Left lung (tissue), 14 donors: ENCODE measurements at places on chromosomes 11 and 22.
A peak's percentile ranks its signal among the peaks of the same experiment; 100 is the strongest.

- H3K4me1 ChIP-seq = peaks cover 5% of the 10 kb centered on the region
- DNase-seq = no peak
- H3K27ac ChIP-seq = no peak overlapping the region
- no peak overlapping the region for H3K4me3 ChIP-seq
These were observed 702 bp downstream of the SYN3 start for GRCh38 chr22:33057363-33057995.

- H3K27me3 ChIP-seq = no peaks in the 10 kb centered on the region
These were observed 13.7 kb upstream of the THY1 start for GRCh38 chr11:119436711-119437110.

- H3K27ac ChIP-seq = no peak overlapping the region
- peaks cover 4% of the 10 kb centered on the region for H3K4me1 ChIP-seq
- no peak for DNase-seq
- H3K36me3 ChIP-seq = no peaks in the 10 kb centered on the region
- H3K4me3 ChIP-seq = peak overlapping the region; percentile 28
- H3K27me3 ChIP-seq = peaks cover 8% of the 10 kb centered on the region
These were observed 7.0 kb downstream of the SEPTIN3 start for GRCh38 chr22:41976070-41976901.

- H3K27me3 ChIP-seq = peaks cover 79% of the 10 kb centered on the region
- no peak for DNase-seq
- H3K4me1 ChIP-seq = no peaks in the 10 kb centered on the region
These were observed 68.6 kb downstream of the PHF21B start for GRCh38 chr22:44941207-44941606.

DNA sequence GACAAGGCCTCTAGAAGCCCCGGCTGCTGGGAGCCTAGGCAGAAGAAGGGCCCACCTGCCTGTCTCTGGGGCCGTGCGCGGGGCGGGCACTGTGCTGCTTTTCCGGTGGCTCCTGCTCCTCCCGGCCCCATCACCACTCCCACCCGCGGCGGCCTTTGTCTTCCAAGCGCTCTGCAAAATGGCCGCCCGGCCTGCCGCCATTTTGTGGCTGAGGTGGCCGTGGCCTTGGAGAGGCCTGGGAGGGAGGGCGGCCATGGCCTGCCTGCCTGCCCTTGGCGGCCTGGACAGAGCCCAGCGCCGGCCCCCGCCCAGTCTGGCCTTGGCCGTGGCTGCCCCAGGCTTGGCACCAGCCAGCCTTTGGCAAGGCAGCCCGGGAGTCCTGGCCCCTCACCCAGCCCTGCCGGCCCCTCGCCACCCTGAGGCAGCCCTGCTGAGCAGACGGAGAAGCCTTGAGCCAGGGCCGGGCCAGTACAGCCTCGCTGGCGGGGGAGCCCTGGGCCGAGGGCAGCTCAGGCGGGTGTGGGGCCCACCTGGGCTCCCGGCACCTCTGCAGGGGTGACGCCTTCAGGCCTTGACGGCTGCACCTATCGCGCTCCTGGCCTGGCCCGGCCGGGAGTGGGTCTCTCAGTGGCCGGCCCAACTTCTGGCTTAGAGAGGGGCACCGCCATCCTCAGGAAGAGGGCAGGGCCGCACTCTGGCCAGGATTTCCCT, 46.0 kb upstream of the PPARA start:
- H3K27ac ChIP-seq = peak overlapping the region; percentile 75
- H3K4me3 ChIP-seq = no peak overlapping the region
- peaks cover 49% of the 10 kb centered on the region for H3K4me1 ChIP-seq
- H3K27me3 ChIP-seq = no peaks in the 10 kb centered on the region

GRCh38 chr22:40313007-40313406, 33.3 kb upstream of the ADSL start:
- H3K36me3 ChIP-seq = peaks cover 98% of the 10 kb centered on the region
- no peak overlapping the region for H3K4me3 ChIP-seq
- H3K4me1 ChIP-seq = no peaks in the 10 kb centered on the region
- DNase-seq = no peak

- H3K4me1 ChIP-seq = no peaks in the 10 kb centered on the region
- H3K27ac ChIP-seq = no peak overlapping the region
- H3K36me3 ChIP-seq = no peaks in the 10 kb centered on the region
- no peak overlapping the region for H3K4me3 ChIP-seq
- no peak for DNase-seq
These were observed 19.2 kb upstream of the SLC5A12 start for GRCh38 chr11:26741036-26741435.

- peak; percentile 79 for DNase-seq
- H3K27ac ChIP-seq = no peak overlapping the region
- H3K4me1 ChIP-seq = no peaks in the 10 kb centered on the region
- no peaks in the 10 kb centered on the region for H3K27me3 ChIP-seq
- no peak overlapping the region for H3K4me3 ChIP-seq
These were observed 26.2 kb upstream of the TPBGL start for GRCh38 chr11:75214411-75214821.

GRCh38 chr11:16804104-16804947, 65.9 kb downstream of the C11orf58 start:
- H3K4me1 ChIP-seq = peaks cover 14% of the 10 kb centered on the region
- H3K36me3 ChIP-seq = no peaks in the 10 kb centered on the region
- H3K4me3 ChIP-seq = no peak overlapping the region
- no peak for DNase-seq
- no peaks in the 10 kb centered on the region for H3K27me3 ChIP-seq
- H3K27ac ChIP-seq = no peak overlapping the region

- H3K4me1 ChIP-seq = peaks cover 43% of the 10 kb centered on the region
- H3K27ac ChIP-seq = peak overlapping the region; percentile 48
- no peak overlapping the region for H3K4me3 ChIP-seq
- no peak for DNase-seq
- peaks cover 15% of the 10 kb centered on the region for H3K36me3 ChIP-seq
These were observed 35.6 kb upstream of the ADORA2A start for GRCh38 chr22:24391836-24392217.

DNA sequence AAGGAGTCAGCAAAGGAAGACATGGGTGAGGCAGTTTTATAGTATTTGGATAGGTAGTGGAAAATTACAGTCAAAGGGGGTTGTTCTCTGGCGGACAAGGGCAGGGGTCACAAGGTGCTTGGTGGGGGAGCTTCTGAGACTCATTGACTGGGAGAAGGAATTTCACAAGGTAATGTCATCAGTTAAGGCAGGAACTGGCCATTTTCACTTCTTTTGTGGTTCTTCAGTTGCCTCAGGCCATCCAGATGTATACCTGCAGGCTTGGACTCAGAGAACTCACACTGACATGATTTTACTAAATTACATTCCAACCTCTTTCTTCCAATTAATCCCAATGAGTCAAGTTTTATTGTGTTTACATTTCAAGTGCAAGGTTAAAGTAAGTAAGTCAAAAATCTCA, 240.5 kb upstream of the API5 start:
- H3K4me1 ChIP-seq = no peaks in the 10 kb centered on the region
- no peaks in the 10 kb centered on the region for H3K36me3 ChIP-seq
- H3K27ac ChIP-seq = no peak overlapping the region

DNA sequence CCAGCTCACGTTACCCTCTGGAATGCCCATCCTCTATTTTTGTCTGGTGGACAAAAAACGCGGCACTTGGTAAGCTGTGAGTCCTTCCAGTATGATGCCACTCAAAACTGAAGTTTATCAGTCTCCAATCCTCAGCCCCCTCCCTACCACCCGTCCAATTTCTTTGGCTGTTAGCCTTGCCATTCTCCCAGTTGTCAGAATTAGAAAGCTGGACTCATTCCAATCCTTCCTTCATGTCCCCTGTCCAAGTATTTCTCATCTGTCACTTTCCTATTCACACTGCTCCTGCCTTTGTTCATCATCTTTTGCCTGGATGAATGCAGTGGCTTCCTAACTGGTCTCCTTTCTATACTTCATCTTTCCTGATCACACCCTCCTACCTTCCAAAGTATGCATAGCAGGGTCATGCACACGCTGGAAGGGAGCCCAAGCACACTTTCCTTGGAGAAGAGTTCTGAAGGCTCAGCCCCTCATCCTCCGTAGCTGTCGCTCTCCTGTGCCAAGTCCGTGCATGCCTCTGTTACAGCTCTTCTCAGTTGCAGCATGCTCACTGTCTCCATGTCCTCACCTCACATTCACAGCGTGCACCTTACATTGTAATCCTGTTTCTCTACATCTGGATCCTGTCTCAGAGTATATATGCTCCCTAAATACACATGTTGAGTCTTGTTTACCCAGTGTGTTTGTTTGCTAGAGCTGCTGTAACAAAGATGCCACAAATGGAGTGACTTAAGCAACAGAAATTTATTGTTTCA, 19.4 kb downstream of the APLP2 start:
- DNase-seq = no peak
- no peaks in the 10 kb centered on the region for H3K27me3 ChIP-seq
- H3K36me3 ChIP-seq = no peaks in the 10 kb centered on the region
- no peak overlapping the region for H3K4me3 ChIP-seq

DNA sequence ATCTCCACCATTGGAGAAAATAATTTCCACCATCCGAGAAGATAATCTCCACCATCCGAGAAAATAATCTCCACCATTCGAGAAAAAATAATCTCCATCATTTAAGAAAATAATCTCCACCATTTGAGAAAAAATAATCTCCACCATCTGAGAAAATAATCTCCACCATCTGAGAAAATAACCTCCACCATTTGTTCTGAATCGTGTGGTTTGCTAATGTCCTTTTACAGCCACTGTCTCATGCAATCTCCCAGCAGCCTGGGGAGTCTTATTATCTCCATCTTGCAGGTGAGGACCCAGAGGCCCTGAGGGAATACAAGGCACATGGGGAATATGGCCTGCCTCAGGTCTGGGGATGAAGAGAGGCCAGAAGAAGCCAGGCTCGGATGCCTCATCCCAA, 54.1 kb upstream of the TCF20 start:
- H3K27ac ChIP-seq = no peak overlapping the region
- no peaks in the 10 kb centered on the region for H3K27me3 ChIP-seq
- no peak overlapping the region for H3K4me3 ChIP-seq
- H3K36me3 ChIP-seq = no peaks in the 10 kb centered on the region
- no peaks in the 10 kb centered on the region for H3K4me1 ChIP-seq

DNA sequence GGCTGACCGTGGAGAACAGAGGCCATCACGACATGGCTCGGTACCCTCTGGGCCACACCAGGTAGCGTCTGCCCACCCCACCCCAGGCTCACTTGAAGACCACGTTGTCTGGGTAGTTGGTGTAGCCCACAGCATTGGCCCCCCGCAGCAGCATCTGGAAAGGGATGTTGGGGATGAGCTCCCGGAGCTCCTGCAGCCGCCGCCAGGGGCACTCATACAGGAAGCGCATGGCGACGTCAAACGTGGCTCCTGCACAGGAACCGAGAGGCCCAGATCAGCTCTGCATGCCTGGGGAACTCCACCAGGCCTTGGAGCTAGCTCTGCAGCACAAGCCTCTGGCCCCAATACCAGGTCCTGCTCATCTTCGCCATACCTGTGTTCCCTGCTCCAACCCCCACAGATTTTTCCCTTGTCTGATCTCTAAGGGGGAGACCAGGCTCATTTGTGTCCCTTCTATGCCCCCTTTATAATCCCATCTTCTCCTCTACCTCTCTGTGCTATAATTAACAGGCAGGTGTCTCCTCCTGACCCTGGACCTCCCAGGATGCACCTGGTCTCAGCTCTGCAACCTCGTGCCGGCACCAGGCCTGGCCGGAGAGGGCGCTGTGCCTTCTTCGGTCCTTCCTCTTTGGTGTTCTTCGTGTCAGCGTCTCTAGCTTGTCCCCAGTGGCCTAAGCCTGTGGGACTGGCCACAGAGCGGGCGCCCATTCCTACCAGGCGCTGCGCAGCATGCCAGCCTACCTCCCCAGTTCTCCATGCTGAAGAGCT, 5.0 kb upstream of the LRFN4 start:
- H3K4me1 ChIP-seq = peaks cover 8% of the 10 kb centered on the region
- H3K27me3 ChIP-seq = no peaks in the 10 kb centered on the region
- H3K36me3 ChIP-seq = peaks cover 24% of the 10 kb centered on the region
- no peak overlapping the region for H3K4me3 ChIP-seq
- no peak overlapping the region for H3K27ac ChIP-seq

DNA sequence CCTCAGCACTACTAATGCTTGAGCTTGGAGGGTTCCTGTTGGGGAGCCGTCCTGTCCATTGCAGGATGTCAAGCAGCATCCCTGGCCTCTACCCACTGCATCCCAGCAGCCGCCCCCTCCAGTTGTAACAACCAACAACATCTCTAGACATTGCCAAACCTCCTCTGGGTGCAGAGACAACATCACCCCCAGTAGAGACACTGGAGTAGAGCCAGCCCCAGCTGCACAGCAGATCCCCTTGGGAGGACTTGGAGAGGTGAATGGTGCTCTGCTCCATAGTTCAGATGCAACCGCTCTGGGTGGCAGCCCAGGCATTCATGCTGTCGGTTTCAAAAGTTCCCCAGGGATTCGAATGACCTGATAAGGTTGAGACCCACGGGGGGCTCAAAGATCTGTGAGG, 259.0 kb downstream of the MN1 start:
- H3K4me1 ChIP-seq = peaks cover under 1% of the 10 kb centered on the region
- no peak overlapping the region for H3K4me3 ChIP-seq
- H3K36me3 ChIP-seq = no peaks in the 10 kb centered on the region
- no peaks in the 10 kb centered on the region for H3K27me3 ChIP-seq
- DNase-seq = no peak
- H3K27ac ChIP-seq = no peak overlapping the region

DNA sequence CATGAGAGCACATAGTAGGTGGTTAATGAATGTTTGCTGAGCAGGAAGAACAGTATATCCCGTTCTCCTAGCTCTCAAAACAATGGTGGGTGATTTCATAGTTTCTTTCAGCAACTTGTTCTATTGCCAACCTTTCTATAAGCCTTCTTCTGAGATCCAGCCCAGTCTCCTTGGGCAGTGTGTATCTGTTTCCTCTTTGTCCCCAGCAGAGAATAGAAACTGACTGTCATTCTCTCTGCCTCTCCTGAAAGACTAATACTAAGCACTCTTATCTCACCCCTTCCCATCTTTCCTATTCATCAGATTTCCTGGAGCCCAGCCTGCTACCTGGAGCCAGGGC, 272.9 kb downstream of the ST3GAL4 start:
- no peaks in the 10 kb centered on the region for H3K36me3 ChIP-seq
- H3K27me3 ChIP-seq = no peaks in the 10 kb centered on the region
- no peak for DNase-seq
- H3K4me3 ChIP-seq = no peak overlapping the region

- peak overlapping the region; percentile 62 for H3K27ac ChIP-seq
- no peaks in the 10 kb centered on the region for H3K4me1 ChIP-seq
- no peak overlapping the region for H3K4me3 ChIP-seq
These were observed 68.1 kb downstream of the LIF start for GRCh38 chr22:30178181-30179126.

DNA sequence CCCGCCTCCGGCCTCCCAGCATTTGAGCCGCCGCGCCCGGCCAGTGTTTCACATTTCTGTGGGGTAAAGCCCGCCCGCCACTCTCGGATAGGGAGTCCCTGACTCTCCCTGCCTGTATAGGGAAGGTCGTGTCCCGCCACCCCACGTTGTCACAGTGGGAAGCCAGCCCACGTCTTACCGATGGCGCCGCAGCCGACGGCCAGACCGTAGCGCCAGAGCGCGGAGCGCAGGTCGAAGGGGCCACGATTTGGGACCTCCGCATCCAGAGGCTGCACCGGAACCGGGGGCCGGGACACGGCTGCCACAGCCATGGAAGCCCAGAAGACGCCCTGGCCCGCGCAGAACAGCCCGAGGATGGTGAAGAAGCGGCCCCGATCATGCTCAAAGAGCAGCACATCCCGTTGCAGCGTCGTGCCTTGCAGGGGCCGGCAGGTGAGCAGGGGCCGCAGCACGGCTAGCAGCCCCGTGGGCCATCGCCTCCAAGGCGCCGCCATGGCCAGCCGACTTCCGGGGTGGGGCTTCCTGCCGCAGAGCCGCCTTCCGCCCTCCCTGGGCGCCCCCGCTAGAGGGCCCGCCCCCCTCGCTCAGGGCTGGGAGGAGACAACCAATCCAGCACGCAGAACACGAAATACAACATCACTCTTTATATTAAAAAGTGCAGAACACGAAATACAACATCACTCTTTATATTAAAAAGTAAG, at the start of gene TMEM223:
TSS of gene TMEM223 (minus strand) at position 506 of the 701 bp plus-strand sequence. CDS start at position 494, 12 bp downstream.
- peak within 1 kb of the TSS; percentile 86 for H3K27ac ChIP-seq
- H3K4me1 ChIP-seq = peaks cover 54% of the 10 kb centered on the region
- peak within 1 kb of the TSS; percentile 95 for H3K4me3 ChIP-seq
- H3K36me3 ChIP-seq = no peaks in the 10 kb centered on the region
- DNase-seq = peak; percentile 91
- H3K27me3 ChIP-seq = no peaks in the 10 kb centered on the region
